ENCODE measurements at places on chromosomes 4 and X.

DNA sequence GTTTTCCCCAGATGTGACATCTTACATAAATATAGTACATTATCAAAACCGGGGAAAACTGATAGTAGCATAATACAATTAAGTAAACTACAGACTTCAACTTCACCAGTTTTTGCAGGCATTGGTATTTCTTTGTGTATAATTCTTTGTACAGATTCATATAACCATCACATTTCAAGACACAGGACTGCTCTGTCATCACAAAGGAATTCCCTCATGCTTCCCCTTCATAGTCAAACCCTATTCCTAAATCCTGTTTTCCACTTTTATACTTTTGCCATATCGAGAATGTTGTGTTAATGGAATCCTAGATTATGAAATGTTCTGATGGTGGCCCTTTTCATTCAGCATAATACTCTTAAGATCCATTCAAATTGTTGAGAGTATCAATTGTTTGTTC lies 36.0 kb downstream of the STIM2 start:
- DNase-seq = no peak

DNA sequence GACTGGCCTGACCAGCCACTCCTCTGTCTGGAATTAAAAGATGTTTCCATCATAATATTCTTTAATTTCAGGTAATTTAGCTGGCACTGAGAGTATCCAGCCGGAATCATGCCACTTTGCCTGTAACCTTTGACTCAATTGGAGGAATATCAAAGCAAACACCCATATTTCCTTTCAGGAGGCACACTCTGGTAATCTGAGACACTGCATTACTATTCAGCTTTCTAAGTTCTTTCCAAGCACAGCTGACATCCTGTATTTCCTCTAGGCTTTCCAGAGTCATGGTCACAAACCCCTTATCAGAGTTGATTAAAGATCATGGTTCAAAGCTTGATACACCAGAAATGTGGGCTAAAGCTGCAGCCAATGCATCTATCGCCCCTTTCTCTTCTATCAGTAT lies 29.3 kb downstream of the INTS12 start:
- no peak for DNase-seq

GRCh38 chrX:110723844-110724243 lies 71.8 kb downstream of the CHRDL1 start:
- DNase-seq = no peak

DNA sequence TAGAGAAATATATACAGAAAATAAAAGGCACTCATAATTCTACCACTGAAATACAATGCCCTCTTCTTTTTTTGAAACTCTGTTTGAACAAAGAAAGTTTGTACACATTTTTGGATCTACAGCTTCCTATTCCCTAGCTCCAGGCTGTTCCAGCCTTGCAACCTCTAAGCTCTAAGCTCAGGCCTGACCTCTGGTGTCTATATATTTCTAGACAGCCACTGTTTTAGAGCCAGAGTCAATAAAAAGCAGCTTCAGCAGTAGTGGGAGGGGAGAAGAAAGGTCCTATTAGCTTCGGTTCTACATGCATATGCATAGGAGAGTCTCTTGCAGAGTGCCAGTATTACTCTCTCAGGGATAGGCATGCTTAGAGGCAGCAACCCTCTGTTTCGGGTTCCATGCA lies 39.7 kb downstream of the CLDN2 start:
- no peak for DNase-seq

DNA sequence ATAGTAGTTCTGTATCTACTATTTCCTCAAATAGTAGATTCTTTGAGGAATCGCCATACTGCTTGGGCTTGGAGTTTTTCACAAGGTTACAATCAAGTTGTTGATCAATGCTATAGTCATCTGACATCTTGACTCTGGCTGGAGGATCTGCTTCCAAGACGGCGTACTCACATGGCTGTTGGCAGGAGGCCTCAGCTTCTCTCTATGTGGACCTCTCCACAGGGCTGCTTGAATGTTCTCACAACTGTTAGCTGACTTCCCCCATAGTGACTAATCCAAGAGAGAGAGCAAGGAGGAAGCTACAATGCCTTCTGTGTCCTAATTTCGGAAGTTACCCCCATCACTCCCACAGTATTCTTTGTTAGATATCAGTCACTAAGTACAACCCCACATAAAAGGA lies 10.3 kb downstream of the EGFL6 start:
- DNase-seq = no peak
